Naive thymus-derived CD8-positive, alpha-beta T cell (primary cell): ENCODE measurements at places on chromosomes 5 and 9.

DNA sequence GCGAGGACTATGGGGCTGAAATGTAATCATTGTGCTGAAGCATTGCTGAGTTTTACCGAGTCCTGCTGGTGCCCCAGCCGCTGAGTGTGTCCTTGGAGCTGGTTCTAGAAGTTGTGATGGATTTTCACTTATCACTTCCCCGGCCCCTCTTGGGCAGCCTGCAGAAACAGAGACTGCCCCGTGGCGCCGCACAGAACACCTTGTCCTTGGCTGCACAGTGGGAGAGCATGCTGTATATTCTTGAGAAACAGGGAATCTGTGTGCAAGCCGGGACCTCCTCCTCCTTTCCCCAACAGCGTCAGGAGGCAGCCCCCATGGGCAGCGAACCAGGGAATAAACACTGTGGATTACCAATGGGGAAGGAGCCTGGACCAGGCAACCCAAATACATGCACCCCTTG, 90.6 kb upstream of the RUFY1 start:
- DNase-seq, result no peak

DNA sequence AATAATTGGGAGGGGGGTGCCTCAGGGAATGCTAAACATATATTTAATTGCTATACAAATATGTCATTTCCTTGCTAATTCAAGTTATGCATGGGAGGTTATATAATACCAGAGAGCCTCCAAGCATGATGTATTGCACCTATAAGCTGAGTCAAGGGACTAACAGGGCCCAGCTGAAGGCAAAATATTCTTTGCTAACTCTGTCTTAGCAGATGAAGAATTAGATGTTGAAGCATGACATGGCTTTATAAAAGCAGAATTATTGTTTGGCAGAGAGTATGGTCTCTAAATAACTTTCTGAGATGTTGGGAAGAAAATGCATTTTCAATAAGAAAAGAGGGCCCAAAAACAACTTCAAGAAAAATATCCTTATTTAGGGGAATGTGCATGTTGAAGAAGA, 60.4 kb downstream of the SGCD start:
- DNase-seq, result no peak

- DNase-seq, result no peak
Observed at GRCh38 chr5:36944607-36945225, 68.1 kb downstream of the NIPBL start.

- peak; percentile 65 for DNase-seq
Observed at GRCh38 chr9:20356403-20357036, 265.8 kb downstream of the MLLT3 start.

DNA sequence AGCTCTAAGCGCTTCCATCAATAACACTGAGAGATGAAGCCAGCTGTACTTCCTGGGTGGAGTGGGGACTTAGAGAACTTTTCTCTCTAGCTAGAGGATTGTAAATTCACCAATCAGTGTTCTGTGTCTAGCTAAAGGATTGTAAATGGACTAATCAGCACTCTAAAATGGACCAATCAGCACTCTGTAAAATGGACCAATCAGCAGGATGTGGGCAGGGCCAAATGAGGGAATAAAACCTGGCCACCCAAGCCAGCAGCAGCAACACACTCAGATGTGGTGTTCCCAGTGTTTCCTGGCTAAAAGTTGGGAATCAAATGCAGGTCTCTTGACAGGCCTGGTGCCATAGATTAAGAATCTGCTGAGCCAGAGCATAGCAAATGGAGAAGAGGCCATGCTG, 60.5 kb downstream of the ALDH7A1 start:
- DNase-seq, result no peak

- no peak for DNase-seq
Observed at GRCh38 chr9:135732569-135733257, 30.7 kb downstream of the KCNT1 start.

GRCh38 chr5:96720408-96720807, 58.2 kb downstream of the CAST start:
- DNase-seq, result no peak

DNA sequence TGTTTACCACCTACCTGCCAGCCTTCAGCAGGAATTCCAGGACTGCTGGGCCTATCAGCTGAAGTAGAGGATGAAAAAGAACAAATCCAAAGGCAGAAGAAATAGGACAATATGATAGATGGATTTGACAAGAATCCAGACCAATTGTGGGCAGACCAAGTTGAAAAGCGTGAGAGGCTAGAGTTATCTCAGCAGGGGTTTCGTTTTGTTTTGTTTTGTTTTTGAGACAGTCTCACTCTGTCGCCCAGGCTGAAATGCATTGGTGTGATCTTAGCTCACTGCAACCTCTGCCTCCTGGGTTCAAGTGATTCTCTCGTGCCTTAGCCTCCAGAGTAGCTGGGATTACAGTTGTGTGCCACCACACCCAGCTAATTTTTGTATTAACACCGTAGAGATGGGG, 113.2 kb downstream of the PALM2AKAP2 start:
- DNase-seq, result no peak

GRCh38 chr5:2898661-2899060, 147.2 kb upstream of the IRX2 start:
- no peak for DNase-seq

GRCh38 chr5:6674421-6674820, 38.8 kb upstream of the TENT4A start:
- no peak for DNase-seq

DNA sequence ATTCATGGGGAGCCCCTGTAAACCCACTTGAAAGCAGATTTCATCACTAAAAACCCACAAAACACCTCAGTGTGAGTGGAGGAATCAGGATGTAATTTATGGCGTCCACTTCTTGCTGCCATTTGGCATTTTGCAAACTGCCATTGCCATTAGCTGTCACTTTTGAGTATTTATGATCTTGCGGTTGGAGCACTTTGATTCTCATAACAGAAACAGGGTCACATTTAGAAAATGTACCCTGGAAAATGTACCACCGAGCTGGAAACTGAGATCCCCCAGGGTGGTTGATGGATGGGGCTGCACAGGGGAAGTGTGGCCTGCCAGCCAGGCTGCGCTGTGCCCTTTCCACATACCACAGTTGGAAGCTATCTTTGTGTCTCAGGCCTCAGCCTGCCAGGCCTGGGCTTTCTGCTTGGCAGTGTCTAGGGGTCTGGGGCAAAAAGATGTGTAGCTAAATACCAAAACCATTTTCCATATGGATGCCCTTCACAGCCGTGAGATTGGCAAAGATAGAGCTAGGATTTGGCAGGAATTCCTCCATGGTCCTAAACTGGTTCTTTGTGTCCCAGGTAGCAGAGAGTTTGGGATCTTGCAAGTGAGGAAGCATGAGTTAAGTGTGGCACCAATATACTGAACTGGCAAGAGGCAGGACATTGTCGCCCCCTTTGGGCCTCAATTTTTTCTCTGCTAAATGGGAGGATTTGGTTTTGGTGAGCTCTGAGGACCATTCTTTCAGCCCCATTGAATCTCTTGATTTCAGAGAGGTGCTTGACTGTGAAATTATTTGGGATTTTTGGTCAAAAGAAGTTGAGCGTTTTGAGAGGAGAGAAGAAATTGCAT, 46.2 kb downstream of the GALNT10 start:
- DNase-seq, result no peak

GRCh38 chr5:81165493-81166119, 67.5 kb upstream of the CKMT2 start:
- peak; percentile 27 for DNase-seq

GRCh38 chr5:164027738-164028137, 522.3 kb downstream of the MAT2B start:
- DNase-seq, result no peak

DNA sequence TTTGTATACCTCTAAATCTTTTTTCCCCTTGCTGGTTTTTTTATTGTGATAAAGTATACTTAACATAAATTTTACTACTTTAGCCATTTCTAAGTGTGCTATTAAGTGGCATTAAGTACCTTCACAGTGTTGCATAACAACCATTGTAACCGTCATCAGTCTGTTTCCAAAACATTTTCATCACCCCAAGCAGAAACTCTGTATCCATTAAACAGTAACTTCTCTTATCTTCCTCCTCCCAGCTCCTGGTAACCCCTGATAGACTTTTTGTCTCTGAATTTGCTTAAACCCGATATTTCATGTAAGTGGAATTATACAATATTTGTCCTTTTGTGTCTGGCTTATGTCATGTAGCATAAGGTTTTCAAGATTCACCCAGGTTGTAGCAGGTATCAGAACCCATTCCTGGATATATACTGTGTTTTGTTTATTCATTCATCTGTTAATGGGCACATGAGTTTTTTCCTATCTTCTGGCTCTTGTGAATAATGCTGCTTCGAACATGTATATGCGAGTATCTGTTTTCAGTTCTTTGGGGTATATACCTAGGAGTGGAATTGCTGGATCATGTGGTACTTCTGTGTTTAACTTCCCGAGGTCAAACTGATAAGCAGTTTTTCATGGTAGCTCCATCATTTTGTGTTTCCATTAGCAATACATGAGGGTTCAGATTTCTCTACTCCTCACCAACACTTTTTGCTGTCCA, 66.4 kb downstream of the EHMT1 start:
- no peak for DNase-seq

- no peak for DNase-seq
Observed at GRCh38 chr5:62306323-62306895, 403 bp downstream of the KIF2A start.

GRCh38 chr9:69925452-69925851, 104.8 kb downstream of the CFAP95 start:
- DNase-seq, result no peak

DNA sequence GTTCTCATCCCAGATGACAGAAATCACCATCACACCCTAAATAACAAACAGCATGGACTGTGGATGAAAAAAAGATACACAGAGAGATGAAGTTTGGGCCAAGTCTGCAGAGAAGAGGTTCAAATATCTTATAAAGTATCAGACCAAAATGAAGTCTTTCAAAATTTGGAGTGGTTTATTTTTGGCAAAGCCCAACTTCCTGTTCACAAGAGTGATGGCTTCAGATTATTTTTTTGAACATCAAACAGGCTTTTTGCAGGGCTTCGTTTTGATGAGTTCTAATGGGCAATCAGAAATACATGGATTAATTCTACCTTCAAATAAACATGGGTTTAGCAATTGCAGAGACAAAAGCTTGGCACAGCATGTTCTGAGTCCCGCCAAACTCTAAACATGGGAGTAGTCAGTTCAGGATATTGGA, 378.2 kb upstream of the RPS23 start:
- no peak for DNase-seq

GRCh38 chr5:122576256-122577016, 198.4 kb upstream of the SNX2 start:
- no peak for DNase-seq

- no peak for DNase-seq
Observed at GRCh38 chr5:151093476-151093889, 12.6 kb upstream of the TNIP1 start.

GRCh38 chr9:38089387-38090165, 20.5 kb upstream of the SHB start:
- no peak for DNase-seq

GRCh38 chr5:178330791-178331404, 98.3 kb upstream of the PHYKPL start:
- no peak for DNase-seq

GRCh38 chr5:10726179-10726912, 34.7 kb downstream of the DAP start:
- no peak for DNase-seq

DNA sequence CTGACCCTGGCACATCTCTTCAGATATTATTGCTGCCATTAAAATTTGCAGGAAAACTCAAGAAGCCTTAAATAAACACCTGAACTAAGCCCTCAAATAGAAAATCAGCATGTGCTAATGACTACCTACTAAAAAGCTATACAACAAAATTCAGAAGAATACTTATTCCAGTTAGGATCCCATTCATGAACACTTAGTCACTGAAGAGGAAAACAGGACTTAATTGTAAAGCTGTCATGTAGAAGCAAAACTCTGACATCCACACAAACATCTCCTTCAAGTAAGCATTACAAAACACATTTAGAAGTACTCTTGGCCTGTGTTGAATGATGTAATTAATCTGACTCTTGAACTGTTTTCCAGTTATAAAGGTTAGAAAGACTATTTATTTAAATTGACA, 19.9 kb downstream of the ELL2 start:
- no peak for DNase-seq
